Activated CD4-positive, alpha-beta T cell treated with anti-CD3 and anti-CD28 coated beads, Interleukin-2, amount 50 U/mL, for 24 hours (primary cell): ENCODE measurements at places on chromosomes 2 and 18.

DNA sequence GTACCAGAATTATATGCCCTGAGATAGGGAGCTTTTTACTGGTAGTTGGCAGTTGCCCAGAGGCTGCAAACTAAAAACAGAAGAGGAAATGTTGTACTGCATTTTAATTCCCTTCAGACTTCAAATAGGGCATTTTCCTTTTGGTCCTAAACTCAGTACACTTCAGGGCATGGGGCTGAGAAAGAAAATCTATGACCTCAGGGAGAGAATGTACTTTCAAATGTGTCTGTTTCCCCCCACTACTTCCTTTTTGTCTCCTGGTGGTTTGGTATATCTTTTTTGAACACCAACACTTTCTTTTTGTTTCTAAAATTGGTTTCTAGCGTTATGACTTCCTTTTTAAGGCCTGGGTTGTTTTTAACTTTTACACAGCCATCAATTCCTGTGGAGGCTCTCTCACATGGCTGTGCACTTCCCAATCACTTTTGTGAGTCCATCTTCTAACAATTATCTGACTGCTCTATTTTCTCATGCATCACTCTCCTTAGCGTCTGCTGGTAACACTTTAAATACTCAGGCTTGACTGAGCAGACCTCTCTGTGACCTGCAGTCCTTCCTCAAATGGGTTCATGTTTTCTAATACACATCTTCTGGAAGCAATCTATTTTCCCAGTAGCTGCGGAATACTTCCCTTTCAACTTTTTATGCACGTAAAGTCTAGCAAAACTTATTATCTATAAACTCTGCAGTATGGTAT, 596.0 kb downstream of the LRP1B start:
- DNase-seq: no peak

DNA sequence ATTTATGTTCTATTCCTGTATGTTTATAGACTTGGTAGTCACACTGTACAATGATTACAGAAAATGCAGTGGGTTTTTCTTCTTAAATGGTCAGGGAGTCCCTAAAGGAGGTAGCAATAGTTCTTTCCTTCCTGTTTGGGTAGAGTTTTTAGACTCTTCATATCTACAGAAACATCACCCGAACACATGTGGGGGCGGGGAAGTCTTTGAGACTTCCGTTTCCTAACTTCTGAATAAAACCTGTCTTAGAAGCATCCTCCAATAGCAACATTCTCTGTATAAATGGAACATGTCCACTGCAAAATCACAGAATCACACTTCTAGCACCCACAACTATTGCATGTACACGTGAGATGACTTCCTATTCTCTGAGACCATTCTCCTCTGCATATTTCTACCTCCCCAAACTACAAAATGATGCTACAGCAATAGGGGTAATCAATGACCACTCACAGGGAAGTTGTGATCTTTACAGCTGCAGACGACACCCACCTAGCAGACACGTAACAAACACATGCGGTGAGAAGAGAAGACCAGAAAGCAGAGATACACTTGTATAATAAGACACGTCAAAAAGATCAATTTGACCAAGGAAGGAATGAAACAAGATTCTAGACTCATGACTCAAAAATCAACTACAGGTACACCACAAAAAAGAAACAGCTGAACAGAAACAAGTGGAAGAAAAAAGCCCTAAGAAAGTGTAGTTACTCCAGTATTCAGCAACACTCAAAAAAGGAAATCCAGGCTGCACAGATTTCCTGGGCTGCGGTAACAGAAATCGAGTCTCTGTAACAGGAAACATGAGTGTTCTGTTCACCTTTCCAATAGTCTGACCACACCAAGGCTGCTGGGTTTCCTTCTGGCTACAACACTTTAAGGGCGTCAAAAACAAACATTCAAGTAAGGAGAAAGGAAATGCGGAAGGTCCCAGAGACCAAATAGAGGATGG, 120.4 kb downstream of the ZNF516 start:
- DNase-seq: peak; percentile 55

DNA sequence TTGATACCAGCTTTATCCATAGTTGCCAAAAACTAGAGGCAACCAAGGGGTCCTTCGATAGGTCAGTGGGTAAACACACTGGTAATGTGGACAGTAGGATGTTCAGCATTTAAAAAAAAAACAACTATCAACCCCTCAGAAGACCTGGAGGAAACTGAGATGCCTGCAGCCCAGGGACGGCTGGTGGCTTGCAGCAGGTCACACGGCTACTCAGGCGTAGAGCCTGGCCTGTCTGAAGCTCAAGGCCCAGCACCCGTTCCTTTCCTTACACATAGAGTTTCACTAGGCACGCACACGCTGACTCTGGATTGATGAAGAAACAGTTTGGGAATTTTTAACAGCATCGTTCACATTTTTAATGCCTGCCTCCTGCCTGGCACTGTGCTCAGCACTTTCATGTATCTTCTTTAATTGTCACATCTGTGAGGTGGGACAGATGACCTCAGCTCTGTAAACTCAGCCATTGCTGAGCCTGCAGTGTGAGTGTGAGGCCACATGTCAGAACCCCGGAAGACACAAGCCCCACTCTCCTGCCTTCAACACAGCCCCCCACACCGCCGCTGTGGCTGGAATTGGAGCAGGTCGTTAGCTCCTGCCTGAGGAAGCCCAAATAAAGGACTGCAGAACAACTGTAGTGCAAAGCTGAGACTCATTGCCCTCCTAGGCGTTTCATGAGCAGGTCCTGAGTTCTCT, 40.7 kb downstream of the TRAPPC12 start:
- DNase-seq: no peak

DNA sequence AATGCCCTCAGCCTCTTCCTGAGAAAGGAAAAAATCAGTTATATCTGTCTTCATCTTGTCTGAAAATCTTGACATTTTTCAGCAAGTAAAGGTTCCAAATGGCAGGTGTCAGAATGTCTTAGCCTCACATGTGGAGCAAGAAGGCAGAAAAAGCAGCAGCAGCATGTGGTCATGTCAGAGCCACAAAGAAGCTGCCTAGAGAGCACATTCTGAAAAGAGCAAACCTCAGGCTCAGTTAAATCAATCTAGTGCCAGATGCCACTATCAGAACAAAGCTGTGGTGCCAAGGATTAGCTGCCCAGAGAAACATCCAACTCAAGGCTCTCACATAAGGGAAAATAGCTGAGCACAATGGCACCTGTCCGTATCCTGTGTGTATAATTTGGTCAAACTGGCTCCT, 105.9 kb downstream of the SRBD1 start:
- DNase-seq: no peak

- DNase-seq: no peak
Observed at GRCh38 chr2:173969886-173970285, 4.7 kb upstream of the SP3 start.

- DNase-seq: no peak
Observed at GRCh38 chr2:96427917-96428316, 77.2 kb downstream of the NEURL3 start.

- no peak for DNase-seq
Observed at GRCh38 chr18:61703508-61703907, 189.3 kb downstream of the RNF152 start.

DNA sequence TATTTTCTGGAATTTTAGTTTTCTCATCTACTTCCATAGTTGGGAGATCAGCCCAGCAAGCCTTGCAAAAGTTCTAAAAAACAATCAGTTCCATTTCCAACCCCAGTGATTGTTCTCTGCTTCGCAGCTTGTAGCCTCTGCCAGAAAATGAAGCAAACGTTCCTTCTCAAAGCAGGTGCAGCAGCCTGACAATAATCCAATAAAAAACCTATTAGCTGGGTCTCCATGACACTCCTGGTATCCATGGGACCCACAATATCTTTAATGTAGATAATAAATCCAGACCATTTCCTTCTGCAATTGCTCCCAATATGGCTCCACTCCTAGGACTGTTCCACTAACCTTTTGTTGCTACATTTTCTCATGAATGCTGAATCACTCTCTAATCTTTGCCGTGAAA, 140.8 kb upstream of the SETBP1 start:
- DNase-seq: no peak

GRCh38 chr2:12114816-12115215, 368.4 kb downstream of the LPIN1 start:
- DNase-seq: no peak

- DNase-seq: no peak
Observed at GRCh38 chr2:145091967-145092366, 572.0 kb upstream of the ZEB2 start.

- no peak for DNase-seq
Observed at GRCh38 chr18:9730786-9731185, 22.7 kb downstream of the RAB31 start.

DNA sequence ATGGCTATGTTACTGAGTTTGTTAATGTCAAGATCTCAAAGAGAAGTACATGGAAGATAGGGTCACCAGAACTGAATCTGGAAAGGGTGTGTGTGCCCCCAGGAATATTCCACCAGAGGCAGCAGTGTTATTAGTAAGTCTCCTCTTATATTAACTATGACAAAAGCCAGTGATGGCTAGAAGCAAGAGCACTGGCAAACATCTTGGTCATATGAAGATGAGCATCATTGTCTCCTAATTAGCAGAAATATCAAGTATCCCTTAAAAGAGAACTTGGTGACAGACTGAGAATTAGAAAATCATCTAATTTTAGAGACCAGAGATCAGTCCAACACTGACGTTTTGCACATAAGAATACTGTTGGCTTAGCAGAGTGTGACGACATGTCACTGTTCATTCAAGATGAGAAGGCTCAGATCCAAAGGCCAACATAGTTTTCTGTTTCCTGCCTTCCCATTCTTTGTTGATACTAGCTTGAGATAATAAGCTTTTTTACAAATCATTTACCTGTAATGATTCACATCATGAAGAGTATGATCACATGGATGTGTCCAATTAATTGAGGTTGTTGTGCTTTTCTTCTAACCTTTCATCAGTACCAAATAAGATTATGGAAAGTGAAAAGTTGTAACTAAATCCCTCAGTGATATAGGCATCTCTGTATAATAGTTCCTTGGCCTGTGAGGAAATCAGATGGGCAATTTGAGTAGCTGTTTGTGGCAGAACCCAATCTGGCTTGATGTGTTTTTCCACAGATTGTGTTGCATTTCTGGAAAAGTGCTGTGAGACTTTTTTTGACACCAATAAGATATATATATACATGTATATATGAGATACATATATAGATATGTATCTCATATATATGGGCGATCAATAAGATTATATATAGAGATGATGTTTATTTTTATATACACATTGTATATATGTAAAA, 44.5 kb downstream of the MAPRE2 start:
- no peak for DNase-seq

DNA sequence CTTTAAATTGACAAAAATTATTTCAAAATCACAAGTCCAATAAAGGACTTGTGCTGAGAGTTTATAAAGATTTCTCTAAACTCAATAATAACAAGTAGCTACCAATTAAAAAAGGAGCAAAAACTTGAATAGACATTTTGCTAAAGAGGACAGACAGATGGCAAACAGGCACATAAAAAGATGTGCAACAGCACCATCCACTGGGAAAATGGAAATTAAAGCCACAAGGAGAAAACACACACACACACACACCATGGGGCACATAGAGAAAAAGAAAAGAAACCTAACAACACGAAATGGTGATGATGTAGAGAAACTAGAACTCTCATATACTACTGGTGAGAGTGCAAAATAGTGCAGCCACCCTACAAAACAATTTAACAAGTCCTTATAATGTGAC, 12.6 kb upstream of the SLC9A4 start:
- no peak for DNase-seq

DNA sequence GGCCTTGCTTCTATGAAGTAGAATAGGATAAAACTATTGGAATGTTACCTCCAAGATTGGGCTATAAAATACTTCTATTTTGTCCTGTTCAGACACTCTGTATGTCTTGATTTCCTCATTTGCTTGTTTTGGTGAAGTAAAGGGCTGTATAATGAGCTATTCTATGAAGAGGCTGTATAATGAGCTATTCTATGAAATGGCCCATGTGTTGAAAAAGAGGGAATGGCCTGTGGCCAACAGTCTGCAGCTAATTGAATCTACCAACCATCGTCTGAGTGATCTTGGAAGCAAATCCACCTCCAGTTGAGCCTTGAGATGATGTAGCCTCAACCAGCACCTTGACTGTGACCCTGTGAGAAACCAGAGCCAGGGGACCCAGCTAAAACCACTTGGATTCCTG, 3.8 kb upstream of the SGPP2 start:
- no peak for DNase-seq

DNA sequence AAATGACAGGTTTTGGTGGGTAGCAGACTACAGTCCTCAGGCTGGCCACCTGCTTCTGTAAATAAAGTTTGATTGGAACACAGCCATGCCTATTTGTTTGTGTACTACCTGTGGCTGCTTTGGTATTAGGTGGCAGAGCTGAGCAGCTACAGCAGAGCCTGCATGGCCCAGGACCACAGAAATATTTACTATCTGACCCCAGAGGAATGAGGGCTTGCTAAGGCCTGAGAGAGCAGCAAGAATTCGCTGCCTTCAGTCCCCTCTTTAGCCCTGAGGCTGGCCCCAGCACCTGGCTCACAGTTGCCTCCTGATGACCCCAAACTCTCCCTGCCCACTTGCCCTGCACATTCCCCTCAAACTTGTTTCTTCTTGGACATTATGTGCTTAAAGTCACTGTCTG, 32.5 kb downstream of the POLR1A start:
- no peak for DNase-seq

DNA sequence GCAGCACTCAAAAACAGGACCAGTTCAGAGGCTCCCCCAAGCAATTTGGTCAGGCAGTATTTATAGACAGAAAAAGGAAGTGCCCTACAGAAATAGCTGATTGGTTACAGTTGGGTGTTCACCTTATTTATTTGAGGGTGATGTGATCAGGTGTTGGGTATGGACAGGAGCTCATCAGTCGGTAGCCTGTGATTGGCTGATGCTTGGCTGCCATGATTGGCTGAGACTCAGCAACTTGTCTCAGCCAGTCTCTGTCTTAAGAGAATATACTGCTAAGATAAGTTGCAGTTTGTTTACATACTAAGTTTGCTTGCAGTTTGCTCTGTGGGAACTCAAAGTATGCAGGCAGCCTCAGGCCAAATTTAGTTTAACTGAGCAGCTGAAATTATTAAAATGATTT, 9.4 kb downstream of the ABCG8 start:
- DNase-seq: no peak

GRCh38 chr2:39685126-39685525, 19.4 kb downstream of the TMEM178A start:
- DNase-seq: no peak

DNA sequence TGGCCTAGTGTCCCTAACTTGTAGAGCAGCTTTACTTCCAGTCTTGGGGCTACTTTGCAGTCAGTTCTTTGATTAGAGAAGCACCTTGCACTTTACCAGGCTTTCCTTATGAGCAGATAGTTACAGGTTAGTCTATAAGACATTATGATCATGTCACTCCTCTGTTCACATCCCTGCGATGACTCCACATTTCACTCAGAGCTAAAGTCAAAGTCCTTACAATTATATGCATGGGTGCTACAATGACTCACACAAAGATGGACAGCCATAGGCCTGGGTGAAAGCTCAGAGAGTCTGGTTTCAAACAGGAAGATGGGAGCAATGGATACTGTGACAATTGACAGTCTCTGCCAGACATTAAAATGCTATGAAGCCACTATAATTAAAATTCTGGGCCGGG, 27.1 kb upstream of the SSB start:
- DNase-seq: no peak
